ENCODE measurements at places on chromosomes 6 and 20. TPM values are rescaled to one million over a fixed set of nuclear protein-coding genes. Genes with fewer than 3 reads are reported as not detected.

GRCh38 chr20:62922451-62922921 is 3.8 kb downstream of the DIDO1 start:
- DNase-seq = no peak

GRCh38 chr6:144690133-144690532 is 405.0 kb downstream of the UTRN start:
- no peak for DNase-seq

The ATRN gene
- total RNA-seq = 28.3 TPM

- peak; percentile 56 for DNase-seq
Observed at GRCh38 chr6:50093116-50093937, 43.6 kb upstream of the DEFB112 start.

DNA sequence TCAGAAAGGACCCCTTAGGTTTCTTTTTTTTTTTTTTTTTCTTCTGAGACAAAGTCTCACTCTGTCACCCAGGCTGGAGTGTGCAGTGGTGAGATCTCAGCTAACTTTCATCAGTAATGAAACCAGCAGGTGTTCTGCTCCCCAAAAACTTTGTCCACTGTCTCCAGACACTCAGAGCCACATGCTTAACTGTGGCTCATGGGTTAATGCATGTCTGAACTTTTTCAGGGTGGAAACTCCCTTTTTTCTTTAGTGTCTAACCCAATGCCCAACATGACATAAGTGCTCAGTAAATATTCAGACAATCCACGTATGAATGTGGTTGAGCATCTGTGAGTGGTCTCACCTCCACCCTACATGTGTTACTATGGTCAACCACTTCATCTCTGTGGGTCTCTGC is 45.4 kb downstream of the MYB start:
- no peak for DNase-seq

DNA sequence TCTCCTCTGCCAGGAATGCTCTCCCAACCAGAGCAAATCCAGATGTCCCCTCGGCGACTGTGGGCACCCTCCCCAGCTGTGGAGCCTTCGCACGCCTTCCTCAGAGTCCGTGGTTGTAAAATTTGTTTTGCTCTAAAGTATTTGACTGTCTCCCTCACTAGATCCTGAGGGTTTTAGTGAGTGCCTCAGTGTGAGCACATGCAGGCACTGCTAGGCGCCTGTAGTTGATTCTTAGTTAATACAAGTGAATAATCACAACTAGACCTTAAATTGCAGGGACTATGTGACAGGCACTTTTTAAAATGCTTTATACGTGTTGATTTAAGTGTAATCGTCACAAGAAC is 680 bp upstream of the MTCH1 start:
- no peak for DNase-seq

The SNX21 gene
- total RNA-seq = 8.7 TPM

The ADTRP gene
- total RNA-seq = 0.54 TPM

DNA sequence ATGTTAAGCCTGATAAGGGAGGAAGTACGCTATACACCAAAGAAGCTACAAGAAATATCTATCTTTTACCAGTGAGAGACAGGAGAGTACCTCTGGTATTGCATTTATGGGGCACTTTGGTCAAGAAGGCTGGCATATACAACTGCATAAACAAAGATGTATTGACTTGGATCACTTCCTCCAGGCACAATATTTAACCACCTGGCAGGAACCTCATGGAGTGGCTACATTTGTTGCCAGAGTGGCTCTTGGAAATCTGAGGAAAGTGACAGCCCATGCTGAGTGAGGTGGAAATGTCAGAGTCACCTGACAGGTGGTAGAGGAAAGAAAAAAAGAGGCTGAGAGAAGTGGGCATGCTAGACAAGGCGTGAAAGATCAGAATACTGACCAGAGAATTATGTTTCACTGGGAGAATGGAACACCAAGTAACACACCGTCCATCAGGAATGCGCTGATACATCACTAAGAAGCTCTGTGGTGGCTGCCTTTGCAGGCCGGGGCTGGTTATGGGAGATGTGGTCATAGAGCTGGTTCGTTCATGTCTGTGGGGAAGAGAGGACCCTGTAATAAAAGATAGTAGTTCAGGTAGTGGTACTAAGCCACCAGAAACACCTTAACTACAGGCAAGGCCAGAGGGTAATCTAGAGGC is 61.4 kb upstream of the UFL1 start:
- no peak for DNase-seq

DNA sequence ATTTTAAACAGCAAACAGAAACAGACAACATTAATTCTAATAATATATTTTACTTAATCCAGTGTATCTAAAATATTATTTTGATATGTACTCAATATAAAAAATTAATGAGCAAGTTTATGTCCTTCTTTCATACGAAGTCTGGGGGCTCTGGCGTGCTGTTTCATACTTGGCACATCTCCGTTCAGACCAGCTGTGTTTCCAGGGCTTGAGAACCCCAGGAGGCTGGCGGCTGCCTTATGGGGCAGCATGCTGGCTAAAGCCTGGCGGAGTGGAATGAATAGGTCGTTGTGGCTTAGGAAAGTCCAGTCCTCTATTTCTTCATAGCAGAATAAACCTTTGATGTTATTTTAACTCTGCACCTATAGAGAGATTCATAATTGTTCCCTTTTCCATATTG is 43.3 kb downstream of the DUSP22 start:
- DNase-seq = no peak

GRCh38 chr20:58567437-58567836 is 52.2 kb upstream of the APCDD1L start:
- DNase-seq = no peak

The LY86 gene
- not detected for total RNA-seq

The C20orf144 gene
- 0.45 TPM for total RNA-seq

DNA sequence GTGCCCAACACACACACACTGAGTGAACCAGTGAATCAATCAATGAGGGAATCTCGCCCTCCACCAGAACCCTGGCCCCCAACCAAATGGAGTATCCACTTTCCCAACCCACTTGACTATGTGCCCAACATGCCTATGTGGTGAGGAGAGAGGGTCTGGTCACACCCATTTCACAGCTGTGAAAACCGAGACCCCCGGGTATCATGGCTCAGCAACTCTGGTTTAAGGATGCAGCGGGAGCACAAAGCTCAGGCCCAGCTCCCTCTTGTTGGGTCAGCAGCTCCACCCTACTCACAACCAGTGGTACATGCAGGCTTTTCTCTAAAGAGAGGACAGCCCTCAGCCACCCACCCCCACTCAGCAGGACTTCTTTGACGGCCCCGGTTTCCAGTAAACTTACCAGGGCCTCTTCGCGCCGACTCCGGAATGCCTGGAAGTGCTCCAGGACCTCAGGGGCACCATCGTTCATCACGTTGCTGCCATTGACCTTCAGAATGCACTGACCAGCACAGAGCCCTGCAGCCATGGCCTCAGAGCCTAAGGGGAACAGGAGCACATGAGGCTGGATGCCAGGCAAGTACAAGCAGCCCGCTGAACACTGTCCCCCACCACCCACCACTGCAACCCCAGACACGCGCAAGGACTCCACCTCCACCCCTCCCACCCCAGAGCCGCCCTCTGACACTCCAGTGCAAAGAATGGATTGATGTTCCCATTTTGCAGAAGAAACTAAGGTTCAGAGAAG is 174.7 kb downstream of the PREX1 start:
- no peak for DNase-seq

DNA sequence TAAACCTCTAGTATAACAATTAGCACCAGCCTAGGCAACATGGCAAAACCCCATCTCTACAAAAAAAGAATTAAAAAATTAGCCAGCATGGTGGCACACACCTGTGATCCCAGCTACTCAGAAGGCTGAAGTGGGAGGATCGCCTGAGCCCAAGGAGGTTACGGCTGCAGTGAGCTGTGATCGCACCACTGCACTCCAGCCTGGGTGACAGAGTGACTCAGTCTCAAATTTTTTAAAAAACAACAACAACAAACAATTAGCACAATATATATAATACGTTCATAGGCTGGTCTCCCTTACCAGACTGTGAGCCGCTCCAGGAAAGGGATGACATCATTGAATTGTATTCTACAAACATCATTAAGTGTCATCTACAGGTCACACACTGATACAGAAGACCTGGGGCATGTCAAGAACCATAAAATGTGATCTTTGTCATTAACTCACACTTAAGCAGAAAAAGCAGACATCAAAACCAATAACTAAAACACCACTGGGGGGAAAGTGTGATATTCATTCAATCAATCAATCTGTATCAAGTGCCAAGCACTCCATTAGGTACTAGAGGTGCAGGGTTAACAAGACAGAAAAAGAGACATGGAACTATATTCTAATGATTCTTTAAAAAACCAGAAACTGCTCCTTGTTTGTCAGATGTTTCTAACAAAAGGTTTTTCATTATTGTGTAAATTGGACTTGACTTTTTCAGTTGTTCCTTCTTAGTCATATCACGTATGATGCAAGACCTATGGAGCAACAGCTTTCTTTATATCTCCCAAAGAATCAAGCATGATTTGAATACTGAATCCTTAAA is 17.8 kb downstream of the MAP3K5 start:
- no peak for DNase-seq

- DNase-seq = peak; percentile 82
Observed at GRCh38 chr6:2857580-2858337, 16.1 kb upstream of the SERPINB1 start.

The OR2H1 gene
- not detected for total RNA-seq

GRCh38 chr6:75386050-75386770 is 101.6 kb upstream of the TMEM30A start:
- DNase-seq = no peak

The PGC gene
- not detected for total RNA-seq

The BMP6 gene
- total RNA-seq = 0.17 TPM

GRCh38 chr6:140441256-140441655 is 1066.8 kb upstream of the CITED2 start:
- peak; percentile 16 for DNase-seq

DNA sequence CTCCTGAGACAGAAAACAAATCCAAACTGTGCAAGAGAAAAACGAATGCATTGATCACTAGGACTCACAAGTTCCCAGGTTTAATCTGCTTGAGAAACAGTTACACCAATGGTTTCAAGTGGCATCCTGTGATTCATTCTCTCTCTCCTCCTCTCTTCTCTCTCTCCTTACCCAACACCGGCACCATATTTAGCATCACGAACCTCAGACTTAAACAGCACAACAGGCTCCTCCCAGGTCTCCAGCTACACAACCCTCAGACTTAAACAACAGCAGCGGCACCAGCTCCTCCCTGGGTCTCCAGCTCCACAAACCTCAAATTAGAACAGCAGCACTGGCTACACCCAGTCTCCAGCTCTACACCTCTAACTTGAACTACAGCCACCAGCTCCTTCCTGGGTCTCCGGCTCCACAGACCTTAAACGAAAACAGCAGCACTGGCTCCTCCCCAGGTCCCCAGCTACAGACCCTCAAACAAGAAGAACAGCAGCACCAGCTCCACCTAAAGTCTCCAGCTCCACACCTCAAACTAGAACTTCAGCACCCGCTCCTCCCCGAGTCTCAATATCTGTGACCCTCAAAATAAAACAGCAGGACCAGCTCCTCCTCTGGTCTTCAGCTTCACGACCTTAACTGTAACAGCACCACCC is 355.9 kb downstream of the PREX1 start:
- DNase-seq = no peak

GRCh38 chr6:39301606-39302005 is 12.6 kb downstream of the KCNK17 start:
- no peak for DNase-seq

DNA sequence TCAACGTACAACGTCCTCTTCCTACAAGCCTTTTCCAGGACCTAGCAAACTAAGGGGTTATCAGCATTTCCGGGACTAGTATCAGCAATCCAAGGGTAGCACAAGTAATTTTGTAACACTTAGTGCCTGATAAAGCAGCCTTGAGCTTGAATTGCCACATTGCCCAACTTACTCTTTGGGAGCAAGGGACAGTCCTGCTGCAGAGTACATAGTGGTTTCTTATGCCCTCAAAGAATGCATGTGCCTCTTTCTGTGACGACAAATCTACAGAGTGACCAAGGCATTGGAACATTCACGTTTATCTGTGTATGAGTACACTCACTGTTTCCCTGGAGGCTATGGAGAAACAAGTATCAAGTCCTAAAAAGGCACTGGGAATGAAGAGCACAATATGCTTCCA is 3.2 kb upstream of the ID4 start:
- no peak for DNase-seq

The KIF6 gene
- total RNA-seq = not detected

GRCh38 chr6:169849396-169849795 is 98.0 kb downstream of the ERMARD start:
- no peak for DNase-seq

The KIF25 gene
- not detected for total RNA-seq

The CYP39A1 gene
- total RNA-seq = 1.7 TPM

GRCh38 chr20:5128886-5129285 is 2.1 kb downstream of the CDS2 start:
- DNase-seq = no peak

DNA sequence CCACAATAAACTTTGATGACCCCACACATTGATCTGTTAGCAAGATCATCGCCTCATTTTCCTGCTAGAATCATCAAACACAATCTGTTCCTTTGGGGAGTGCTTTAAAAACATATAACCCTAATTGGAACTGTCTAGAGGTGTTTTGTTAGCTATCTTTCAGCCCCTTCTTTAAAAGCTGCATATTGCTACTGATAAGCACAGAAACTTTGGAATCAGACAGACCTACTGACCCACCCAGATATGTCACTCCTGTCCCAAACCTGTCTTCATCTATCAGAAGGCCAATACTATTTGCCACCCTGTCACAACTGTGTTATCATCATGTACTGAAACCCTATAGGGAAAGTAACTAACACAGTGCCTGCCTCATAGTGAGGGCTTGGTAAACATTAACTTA is 172.4 kb upstream of the SASH1 start:
- DNase-seq = no peak

The ETV7 gene
- 8.7 TPM for total RNA-seq

- DNase-seq = no peak
Observed at GRCh38 chr6:21831521-21832291, 238.2 kb downstream of the SOX4 start.

DNA sequence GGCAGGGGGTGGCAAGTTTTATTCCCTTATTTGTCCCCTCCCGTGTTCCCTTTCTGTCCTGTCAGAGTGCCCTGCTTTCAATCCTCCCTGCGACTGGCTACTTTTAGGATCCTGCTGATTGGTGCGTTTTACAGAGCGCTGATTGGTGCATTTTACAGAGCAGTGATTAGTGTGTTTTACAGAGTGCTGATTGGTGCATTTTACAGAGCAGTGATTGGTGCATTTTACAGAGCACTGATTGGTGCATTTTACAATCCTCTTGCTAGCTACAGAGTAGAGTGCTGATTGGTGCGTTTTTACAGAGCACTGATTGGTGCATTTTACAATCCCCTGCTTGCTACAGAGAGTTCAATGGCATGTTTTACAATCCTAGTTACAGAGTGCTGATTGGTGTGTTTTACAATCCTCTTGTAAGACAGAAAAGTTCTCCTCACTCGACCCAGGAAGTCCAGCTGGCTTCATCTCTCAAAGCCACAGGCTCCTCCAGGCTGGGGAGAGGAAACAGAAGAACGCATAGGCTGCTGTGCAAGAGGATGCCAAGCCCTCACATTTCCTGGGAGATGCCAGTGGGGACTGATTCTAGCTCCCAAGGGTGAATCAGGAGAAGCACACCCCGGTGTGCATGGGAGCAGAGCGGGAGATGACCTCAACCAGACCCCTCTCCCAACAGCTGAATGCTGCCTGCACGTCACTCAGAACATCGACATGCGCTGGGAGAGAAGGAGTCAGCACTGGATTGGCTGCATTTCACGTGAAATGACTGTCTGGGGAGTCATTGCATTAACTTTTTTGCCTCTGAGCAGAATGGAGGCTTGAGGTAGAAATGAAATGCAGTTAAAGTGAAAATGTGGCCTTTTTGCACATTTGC is 48.3 kb upstream of the SLC22A23 start:
- no peak for DNase-seq

- DNase-seq = no peak
Observed at GRCh38 chr20:25579081-25579770, 6.1 kb downstream of the NINL start.

Measured in Calu3 (cell line).